SJSA1 (cell line): ENCODE measurements at places on chromosomes 5 and 9. TPM values are rescaled to one million over a fixed set of nuclear protein-coding genes. Genes with fewer than 3 reads are reported as not detected.

- DNase-seq = no peak
These were observed 58.7 kb upstream of the PAPPA start for GRCh38 chr9:116094846-116095245.

DNA sequence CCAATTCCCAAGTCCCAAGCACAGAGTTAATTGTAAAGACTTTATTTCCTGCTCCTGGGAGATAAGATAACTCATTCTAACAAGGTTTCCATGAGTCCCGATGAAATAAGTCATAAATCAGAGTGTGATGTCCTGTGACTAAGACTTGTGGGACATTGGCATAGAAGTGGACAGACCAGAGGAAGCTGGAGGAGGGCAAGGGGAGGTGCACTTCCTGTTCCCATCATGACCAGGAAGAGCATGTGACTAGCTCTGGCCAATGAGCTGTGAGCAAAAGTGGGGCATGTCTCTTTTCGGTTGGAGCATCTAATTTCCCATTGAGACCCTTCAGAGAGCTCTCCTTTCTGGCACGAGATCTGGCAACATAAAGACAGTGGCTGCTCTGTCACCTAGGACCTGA lies 100.4 kb downstream of the ZNF354C start:
- DNase-seq = no peak

- DNase-seq = no peak
These were observed 6.2 kb downstream of the SVEP1 start for GRCh38 chr9:110573305-110573704.

GRCh38 chr9:5994493-5994892 lies 20.9 kb downstream of the RANBP6 start:
- no peak for DNase-seq

DNA sequence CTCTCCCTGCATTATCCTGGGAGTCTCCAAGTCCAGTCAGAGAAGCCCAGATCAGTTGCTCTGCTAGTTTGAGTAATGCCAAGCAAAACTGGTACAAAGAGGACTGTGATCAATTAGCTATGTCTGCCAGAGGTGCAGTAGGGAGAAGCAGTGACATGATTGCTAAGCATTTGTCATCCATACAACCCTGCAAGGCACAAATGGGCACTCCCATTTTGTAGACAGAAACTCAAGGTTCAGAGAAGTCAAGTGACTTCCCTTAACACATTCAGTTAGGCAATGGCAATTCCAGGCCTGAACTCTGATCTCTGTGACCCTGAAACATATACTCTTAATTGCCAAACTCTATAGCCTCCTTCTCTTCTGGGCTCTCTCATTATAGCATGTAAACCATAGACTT lies 34.0 kb downstream of the NDST1 start:
- no peak for DNase-seq

DNA sequence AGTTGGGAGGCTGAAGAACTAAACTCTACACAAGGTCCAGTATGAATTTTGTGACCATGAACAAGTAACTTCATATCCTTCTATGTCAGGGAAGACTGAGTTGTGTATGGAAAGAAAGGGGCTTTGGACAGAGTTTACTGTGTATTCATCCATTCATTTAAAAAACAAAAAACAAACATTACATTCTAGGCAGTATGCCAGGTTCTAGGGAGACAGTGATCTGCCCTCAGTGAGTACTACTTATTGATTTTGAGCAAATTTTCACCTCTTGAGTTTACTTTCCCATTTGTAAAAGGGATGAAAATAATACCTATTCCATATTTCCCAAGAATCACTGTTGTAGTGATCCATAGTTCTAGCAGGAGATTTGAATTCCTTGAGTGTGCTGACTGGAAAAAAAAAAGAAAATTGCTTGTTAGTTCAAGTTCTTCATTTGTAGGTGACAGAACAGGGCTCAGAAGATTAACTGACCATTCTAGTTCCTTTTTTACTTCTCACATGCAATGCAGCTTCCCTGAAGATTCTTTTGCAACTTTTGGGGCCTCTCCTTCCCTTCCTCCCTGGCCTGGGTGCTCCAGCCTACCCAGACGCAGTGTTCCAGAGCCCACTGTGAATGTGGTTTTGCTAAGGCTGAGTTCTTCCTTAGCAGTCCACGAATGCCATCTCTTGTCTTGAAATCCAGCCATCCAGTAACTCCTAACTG lies 2.6 kb upstream of the GAPVD1 start:
- no peak for DNase-seq

DNA sequence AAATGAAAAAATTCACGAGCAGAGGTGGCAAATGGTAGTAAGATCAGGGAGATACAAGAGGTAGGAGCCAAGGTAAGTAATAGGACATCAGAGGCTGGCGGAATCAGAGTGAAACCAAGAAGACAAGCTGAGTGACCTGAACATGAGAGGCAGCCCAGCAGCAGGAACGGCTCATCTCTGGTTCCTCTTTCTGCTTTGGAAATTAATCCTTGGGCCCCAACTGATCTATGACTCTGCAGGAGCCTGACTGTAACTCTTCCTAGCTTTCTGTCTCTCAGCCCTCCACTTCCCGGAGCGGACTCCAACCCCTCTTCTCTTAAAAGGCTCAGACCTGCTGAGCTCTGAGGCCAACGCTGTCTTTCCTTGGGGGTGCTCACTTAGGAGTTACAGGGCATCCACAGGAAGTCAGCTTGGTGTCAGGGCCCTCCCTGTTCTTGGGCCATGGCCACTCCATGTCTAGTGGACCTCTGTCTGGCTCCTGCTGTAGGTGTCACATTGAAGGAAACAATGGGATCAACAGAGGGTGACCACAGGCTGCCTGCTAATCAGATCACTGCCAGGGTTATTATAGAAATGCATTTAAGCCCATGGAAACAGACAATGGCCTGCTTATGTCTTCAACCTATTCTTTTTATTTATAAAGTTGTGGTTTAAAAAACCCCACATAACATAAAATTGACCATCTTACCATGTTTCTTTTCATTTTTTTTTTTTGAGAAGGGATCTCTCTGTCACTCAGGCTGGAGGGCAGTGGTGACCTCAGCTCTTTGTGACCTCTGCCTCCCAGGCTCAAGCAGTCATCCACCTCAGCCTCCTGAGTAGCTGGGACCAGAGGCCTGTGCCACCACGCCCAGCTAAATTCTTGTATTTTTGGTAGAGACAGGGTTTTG lies 22.5 kb upstream of the SHB start:
- DNase-seq = no peak

The NCBP1 gene
- 42.8 and 43.7 TPM in 2 replicates for total RNA-seq

The GCNT1 gene
- 14.6 and 17.8 TPM in 2 replicates for total RNA-seq

The PPP3R2 gene
- not detected in 2 replicates for total RNA-seq

The CBY3 gene
- total RNA-seq = not detected in 2 replicates

The DHX29 gene
- total RNA-seq = 28.4 and 38.7 TPM in 2 replicates

The PIP5KL1 gene
- total RNA-seq = 1.6 and 18.4 TPM in 2 replicates
